Hepatic stellate cell (primary cell): ENCODE measurements at places on chromosomes 4 and X.

DNA sequence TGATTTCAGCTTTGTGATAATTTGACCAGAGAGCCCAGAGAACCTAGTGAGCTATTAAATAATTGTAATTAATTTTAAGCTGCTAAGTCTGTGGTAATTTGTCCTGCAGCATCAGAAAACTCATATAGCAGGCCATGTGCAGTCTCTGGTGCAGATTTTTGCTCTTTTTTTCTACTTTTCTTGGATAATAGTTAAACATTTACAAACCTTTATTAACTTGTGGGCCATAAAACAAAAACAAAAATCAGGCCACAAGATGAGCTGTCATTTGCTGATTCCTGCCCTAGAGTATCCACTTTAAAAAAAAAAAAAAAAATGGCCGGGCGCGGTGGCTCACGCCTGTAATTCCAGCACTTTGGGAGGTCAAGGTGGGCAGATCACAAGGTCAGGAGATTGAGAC is 99.8 kb downstream of the CLDN22 start:
- no peak for DNase-seq

GRCh38 chrX:153633048-153633447 is 14.0 kb upstream of the DUSP9 start:
- no peak for DNase-seq

DNA sequence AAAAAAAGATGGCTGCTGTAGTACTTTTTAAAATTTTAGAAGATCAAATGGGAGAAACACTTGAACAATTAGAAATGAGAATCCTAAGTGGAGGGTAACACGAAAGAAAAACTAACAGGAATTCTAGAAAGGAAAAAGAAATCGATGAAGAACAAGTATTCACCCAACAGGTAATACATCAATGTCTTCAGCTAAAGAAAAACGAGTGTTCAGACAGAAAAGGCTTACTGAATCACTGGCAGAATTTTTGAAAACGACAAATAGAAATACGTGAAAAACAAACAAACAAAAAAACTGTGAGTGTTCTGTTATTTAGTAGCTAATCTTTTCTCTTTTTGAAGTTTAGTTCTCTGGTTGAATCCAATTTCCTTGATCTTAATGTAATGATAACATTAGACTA is 1.8 kb downstream of the MAD2L1 start:
- no peak for DNase-seq

GRCh38 chr4:24330573-24330972 is 253.8 kb downstream of the DHX15 start:
- no peak for DNase-seq

DNA sequence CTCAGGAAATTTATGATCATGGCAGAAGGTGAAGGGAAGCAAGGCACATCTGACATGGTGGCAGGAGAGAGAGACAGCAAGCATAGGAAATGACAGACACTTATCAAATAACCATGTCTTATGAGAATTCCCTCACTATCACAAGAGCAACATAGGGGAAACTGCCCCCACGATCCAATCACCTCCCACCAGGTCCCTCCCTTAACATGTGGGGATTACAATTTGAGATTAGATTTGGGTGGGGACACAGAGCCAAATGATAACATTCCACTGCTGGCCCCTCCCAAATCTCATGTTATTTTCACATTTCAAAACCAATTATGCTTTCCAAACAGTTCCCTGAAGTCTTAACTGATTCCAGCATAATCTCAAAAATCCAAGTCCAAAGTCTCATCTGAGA is 8.2 kb upstream of the TMA16 start:
- DNase-seq: no peak

GRCh38 chrX:19440713-19441112 is 74.6 kb downstream of the MAP3K15 start:
- DNase-seq: no peak

DNA sequence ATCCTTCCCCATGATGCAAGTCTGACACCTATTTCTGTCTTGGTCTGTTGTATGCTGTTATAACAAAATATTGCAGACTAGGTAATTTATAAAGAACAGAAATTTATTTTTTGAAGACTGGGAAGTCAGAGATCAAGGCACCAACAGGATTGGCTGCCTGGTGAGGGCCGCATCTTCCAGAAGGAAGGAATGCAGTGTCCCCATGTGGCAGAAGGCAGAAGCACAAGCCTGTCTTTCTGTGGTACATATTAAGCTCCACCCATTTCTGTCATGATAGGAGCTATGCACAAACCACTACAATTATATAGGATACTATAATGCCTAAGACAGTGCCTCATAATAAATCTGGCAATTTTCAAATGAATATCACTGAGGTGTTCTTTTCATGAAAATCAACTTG is 502.3 kb upstream of the DIAPH2 start:
- peak; percentile 2 for DNase-seq

GRCh38 chr4:5996641-5997040 is 21.6 kb downstream of the C4orf50 start:
- DNase-seq: no peak

DNA sequence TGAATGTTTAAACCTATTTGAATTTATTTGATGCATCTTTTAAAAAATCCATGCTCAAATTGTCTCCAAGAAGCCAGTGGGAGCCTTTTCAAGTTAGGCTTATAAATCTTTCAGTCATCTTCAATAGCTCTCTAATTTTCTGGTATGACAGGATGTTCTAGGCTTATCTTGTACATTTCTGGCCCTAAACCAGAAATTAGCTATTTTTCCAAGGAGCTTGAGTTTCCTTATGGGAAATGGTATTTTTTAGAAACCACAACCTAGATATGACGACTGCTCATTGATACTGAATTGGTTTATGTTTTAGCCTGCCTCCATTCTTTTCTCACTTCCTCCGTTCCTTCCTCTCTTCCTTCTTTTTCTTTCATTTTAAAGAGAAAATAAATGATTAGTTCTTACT is 172.3 kb downstream of the SPRY1 start:
- DNase-seq: no peak

GRCh38 chr4:125975861-125976397 is 661.2 kb downstream of the FAT4 start:
- no peak for DNase-seq

- no peak for DNase-seq
These were observed 104.6 kb downstream of the DTHD1 start for GRCh38 chr4:36385951-36386571.

DNA sequence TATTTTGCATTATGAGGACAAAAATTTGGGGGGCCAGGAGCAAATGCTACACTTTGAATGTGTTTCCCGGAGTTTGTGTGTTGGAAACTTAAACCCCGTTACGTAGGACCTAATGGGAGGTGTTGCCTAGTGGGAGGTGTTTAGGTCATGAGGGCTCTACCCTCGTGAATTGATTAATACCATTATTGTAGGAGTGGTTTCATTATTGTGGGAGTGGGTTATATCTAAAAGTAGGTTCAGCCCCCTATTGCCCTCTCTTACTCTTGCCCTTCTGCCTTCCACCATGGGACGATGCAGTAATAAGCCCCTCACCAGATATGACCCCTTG is 15.5 kb downstream of the UBA6 start:
- DNase-seq: no peak

GRCh38 chr4:25013756-25014661 is 16.7 kb downstream of the LGI2 start:
- DNase-seq: no peak

DNA sequence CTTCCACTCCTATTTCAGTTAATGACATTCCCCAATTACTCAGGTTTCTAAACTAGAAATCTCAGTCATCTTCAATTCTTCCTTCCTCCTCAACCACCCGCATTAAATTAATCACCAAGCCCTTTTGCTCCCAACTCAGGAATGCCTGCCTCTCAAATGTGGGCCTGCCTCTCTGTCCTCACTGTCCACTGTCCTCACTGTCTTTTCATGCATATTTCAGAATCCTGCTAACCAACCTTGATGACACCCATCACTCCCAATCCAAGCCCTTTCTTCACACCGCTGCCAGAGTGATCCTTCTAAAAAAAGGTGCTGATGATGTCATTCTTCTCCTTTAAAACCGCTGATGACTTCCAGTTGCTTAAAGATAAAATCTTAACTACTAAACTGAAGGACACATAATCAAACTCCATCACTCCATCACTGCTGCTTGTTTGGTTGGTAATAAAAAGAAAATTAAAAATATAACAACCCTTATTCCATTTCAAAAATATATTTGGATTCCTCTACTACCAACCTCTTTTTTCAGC is 5.1 kb upstream of the APBB2 start:
- DNase-seq: no peak

DNA sequence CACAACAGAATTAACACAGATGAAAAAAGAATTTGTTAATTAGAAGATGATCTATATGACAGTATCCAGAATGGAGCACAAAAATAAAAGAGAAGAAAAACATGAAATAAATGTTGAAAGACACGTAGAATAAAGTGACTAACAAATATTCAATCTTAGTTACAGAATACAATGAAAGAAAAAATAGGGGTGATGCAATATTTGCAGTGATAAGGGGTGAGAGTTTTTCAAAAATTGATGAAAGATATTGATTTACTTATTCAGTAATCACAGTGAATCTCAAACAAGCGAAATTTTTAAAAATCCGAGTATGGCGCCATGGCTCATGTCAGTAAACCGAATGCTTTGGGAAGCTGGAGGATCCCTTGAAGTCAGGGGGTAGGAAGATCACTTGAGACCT is 20.2 kb upstream of the RAB28 start:
- DNase-seq: no peak

GRCh38 chr4:42673082-42673425 is 16.1 kb upstream of the ATP8A1 start:
- DNase-seq: no peak

GRCh38 chrX:147848543-147849443 is 62.9 kb upstream of the FMR1 start:
- no peak for DNase-seq

GRCh38 chrX:154409222-154409871 is at the start of gene DNASE1L1:
TSS of gene DNASE1L1 (minus strand) at chrX:154409254. CDS start at chrX:154405568, 3,686 bp downstream.
- no peak for DNase-seq

DNA sequence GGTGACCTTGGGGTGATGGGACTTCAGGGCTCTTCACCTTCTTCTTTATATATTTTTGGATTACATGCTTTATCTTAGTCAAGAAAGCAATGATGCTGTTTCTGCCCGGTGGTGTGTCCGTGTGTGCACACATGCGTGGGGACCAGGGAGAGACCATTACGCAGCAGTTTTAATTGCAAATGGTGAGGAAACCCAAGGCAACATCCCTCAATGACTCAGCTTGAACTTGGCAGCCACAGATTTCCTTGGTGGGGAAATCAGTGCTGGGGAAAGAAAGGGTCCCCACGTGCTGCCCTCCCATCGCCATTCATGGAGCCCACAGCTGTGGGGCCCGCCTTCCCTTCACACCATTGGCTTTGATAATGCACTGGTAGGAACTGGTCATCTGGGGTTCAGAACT is 46.2 kb upstream of the C4orf50 start:
- no peak for DNase-seq

DNA sequence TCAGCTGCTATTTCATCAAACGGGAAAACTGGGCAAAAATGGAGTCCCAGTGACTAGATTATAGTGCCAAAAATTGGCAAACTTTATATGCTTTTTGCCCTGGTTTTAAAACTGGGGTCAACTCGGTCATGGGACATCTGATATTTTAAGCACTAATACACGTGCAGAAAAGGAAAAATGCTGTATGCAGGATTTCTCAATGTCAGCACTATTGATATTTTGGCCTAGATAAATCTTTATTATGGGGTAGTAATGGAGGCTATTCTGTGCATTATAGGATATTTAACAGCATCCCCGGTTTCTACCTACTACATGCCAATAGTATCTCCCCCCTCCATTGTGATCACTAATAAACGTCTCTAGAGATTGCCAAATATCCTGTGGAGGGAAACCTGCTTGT is 870.9 kb upstream of the IGFBP7 start:
- DNase-seq: no peak

DNA sequence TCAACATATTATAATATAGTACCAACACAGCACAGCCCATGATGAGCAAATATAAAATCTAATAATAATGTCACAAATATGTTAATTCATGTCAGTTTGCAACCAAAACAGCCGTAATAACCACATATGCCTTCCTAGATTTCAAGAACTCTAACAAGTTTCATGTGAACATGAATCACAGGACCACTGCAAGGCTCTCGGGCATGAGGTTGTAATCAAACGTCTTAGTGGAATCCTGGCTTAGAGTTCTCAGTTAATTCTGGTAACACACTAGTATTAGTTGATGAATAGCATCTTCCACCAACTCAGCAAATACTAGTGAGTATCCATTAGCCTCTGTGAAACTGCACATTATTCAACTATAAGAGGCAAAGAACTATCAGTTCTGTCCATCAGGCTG is 379.3 kb upstream of the TENM3 start:
- no peak for DNase-seq

- DNase-seq: no peak
These were observed 730 bp downstream of the CT55 start for GRCh38 chrX:135170468-135170867.

GRCh38 chr4:74638689-74639088 is 155.6 kb downstream of the BTC start:
- DNase-seq: no peak

DNA sequence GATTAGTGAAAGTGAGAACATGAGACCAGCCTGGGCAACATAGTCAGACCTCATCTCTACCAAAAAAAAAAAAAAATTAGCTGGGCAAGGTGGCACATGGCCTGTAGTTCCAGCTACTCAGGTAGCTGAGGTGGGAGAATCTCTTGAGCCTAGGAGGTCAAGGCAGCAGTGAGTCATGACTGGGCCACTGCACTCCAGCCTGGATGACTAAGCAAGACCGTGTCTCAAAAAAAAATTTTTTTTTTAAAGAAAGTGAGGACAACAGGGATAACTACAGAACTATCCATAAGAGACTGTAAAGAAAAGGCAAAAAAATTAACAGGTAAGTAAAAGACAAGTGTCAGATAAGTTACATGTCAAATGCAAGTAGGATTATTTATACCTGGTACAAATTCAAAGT is 13.5 kb upstream of the SPP1 start:
- no peak for DNase-seq

- no peak for DNase-seq
These were observed 16.4 kb downstream of the NAAA start for GRCh38 chr4:75924309-75924827.

DNA sequence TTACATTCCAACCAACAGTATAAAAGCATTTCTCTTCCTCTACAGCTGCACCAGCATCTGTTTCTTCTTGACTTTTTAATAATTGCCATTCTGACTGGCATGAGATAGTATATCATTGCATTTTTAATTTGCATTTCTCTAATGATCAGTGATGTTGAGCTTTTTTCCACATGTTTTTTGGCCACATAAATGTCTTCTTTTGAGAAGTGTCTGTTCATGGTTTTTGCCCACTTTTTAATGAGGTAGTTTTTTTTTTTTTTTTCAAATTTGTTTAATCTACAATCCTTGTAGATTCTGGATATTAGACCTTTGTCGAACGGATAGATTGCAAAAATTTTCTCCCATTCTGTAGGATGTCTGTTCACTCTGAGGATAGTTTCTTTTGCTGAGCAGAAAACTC is 39.5 kb upstream of the TBC1D19 start:
- no peak for DNase-seq

GRCh38 chr4:155666344-155667221 is at the start of gene GUCY1A1:
TSS of gene GUCY1A1 (plus strand) at chr4:155666848. CDS start at chr4:155696868, 30,020 bp downstream.
- DNase-seq: no peak

GRCh38 chrX:19705196-19705769 is 182.1 kb downstream of the SH3KBP1 start:
- no peak for DNase-seq
